ENCODE measurements at places on chromosomes 1 and 21.

GRCh38 chr1:112698366-112699310 lies 8.3 kb downstream of the RHOC start:
- peak; percentile 97 for DNase-seq

- no peak for DNase-seq
Measured at GRCh38 chr1:26072305-26072704, 4.9 kb upstream of the TRIM63 start.

DNA sequence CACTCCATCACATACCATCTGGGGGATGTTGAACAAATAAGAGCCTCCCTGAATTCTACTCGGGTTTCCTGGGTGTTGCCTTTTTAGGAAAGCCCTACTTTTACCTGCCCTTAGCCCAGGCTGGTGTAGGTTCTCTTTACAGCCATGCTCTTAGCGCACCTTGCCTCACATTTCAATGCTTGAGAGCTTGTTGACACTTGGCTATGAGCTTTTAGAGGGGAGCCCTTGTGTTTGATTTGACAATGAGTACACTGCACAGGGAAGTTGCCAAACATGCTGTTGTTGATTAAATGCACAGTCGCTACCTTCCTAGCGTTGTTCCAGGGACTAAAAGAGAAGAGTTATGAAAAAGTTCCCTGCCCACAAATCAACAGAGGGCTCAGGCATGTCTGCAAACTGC lies 103.8 kb downstream of the TRABD2B start:
- DNase-seq = peak; percentile 6

- DNase-seq = no peak
Measured at GRCh38 chr1:244712669-244713068, 59.7 kb downstream of the DESI2 start.

GRCh38 chr1:174789399-174789798 lies 210.3 kb upstream of the CACYBP start:
- DNase-seq = no peak

Measured in NCI-H1105 (cell line).